Adrenal gland (tissue), 19 donors: ENCODE measurements at places on chromosomes 1 and 21. TPM values are rescaled to one million over a fixed set of nuclear protein-coding genes. Genes with fewer than 3 reads are reported as not detected.

PEX14 gene
- 19.5 TPM for polyA plus RNA-seq

EPS15 gene
- 34.7 TPM for polyA plus RNA-seq

NPPB gene
- not detected for polyA plus RNA-seq

PAX7 gene
- not detected for polyA plus RNA-seq

CDK18 gene
- 52.0 TPM for polyA plus RNA-seq

NTPCR gene
- 57.0 TPM for polyA plus RNA-seq

ERVH48-1 gene
- not detected for polyA plus RNA-seq

HSD11B1 gene
- polyA plus RNA-seq: 4.1 TPM

CFAP74 gene
- polyA plus RNA-seq: 4.0 TPM

RHCE gene
- 0.59 TPM for polyA plus RNA-seq

CNR2 gene
- polyA plus RNA-seq: not detected

DENND2C gene
- 1.4 TPM for polyA plus RNA-seq
